MG63 (cell line): ENCODE measurements at places on chromosomes 12 and 14. TPM values are rescaled to one million over a fixed set of nuclear protein-coding genes. Genes with fewer than 3 reads are reported as not detected.

- DNase-seq, result peak; percentile 56
Measured at GRCh38 chr12:52121824-52122539, 42.5 kb downstream of the SMIM41 start.

DNA sequence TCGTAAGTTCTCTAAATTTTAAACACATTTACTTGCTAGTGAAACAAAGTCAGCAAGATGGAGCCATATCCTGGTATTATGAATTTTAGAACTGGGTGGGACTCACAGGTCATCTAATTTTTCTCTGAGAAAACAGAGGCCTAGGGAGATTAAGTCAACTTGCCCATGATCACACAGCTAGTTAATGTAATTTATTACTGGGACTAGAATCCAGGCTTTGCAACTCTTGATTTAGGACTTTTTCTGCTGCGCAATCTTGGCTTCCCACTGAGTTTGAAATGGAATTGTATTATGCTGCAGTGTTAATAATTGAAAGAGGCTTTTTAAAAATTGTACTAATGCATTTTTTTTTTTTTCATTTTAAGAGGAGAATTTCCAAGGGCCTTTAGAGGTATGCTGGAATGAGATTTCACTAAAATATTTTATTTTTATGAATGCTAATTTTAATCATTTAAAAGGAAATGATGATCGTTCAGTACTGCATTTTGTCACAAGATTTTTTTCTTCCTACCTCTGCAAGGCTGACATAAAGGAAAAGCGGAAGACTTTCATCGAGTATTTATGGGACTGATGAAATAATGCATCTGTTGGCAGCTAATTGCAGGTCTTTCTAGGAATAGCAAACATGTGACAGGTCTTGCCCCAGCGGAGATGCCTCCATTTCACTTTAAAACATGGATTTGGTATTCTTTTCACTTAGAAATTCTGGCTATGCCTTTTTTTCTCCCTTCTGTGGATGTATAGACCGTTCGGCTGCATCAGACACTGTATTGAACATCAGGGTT is 9.6 kb downstream of the CRADD start:
- no peak for DNase-seq

The KCNH5 gene
- not detected in 2 replicates for total RNA-seq

The PCNX4 gene
- 17.3 and 35.3 TPM in 2 replicates for total RNA-seq

DNA sequence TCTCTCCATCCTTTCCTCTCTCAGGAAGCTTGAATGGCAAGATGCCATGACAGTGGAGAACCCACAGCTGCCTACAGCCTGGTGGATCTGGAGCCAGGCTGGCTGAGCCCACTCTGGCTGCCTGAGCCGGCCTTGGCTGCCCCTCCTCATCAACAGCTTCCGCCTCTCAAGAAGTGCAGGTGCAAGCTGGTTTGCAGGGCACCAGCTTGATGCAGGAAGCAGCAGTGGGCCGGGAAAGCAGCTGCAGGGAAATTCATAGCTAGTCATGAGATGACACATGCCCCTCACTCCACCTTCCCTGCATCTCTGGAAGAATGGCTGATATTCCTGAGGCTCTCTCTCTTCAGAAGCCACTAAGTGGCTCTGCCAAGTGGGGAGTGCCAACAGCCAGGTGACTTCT is 289.1 kb downstream of the RPS29 start:
- DNase-seq, result no peak

DNA sequence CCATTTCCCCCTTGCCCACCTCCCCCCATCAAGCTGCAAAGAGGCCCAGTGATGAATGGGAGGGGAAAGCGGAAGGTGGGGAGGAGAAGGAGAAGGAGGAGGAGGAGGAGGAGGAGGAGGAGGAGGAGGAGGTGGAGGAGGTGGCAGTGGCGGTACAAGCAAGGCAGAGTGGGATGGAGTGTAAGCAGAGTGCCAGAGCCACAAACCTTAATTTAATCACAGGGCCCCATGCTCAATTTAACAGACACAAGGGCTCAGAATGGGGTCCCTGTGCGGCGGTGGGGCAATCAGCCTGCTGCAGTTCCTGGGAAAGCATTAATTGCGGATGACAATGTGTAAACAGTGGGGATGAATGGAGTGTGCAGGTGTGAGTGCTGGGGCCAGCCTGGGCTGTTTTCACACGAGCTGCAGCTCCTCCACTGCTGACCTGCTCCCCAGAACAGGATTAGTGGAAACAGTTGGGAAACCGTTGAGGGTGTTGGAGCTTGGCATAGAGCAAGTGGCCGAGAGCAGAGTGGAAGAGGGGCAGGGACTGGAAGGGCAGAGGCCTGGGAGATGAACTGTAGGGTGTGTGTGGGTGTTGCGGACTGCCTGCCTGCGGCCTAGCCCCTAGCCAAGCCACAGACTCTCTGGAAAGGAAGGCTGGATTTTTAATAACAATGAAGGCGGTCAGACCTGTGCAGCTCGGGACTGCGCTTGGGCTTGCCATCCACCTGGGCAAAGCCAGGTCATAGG is 36.4 kb upstream of the SMOC1 start:
- DNase-seq, result no peak
